Stomach (tissue), 19 donors: ENCODE measurements at places on chromosomes 3 and 15.
A peak's percentile ranks its signal among the peaks of the same experiment; 100 is the strongest.

- DNase-seq = no peak
Observed at GRCh38 chr3:133282236-133282635, 117.6 kb upstream of the BFSP2 start.

- peak; percentile 75 for DNase-seq
Observed at GRCh38 chr15:31387479-31388118, 61.0 kb downstream of the KLF13 start.

DNA sequence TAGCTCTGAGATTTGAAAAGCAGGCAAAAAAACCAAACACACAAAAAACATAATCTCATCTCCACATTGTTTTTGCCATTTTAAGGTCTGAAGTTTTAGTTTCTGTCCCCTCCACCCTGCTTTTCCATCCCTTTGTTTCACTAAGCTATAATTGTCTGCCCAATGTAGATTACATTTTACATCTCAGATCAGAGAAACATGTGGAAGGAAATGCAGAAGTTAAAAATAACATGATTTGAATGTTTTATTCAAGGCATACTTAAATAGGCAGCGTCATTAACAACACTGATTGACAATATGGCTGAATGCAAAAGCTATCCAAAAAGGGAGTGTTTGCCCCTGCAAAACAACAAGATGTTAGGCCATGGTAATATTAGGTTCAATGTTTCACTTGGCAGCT is 448.1 kb upstream of the ZNF385D start:
- DNase-seq = no peak

GRCh38 chr3:5194801-5195509 is 7.4 kb downstream of the EDEM1 start:
- no peak for DNase-seq

GRCh38 chr3:78634316-78634715 is 1133.5 kb downstream of the ROBO1 start:
- no peak for DNase-seq
